ENCODE measurements at places on chromosomes 16 and 17.

GRCh38 chr17:51761105-51761504 is 397.4 kb downstream of the CA10 start:
- DNase-seq: no peak

- no peak for DNase-seq
These were observed 192.3 kb upstream of the MAF start for GRCh38 chr16:79792664-79793351.

DNA sequence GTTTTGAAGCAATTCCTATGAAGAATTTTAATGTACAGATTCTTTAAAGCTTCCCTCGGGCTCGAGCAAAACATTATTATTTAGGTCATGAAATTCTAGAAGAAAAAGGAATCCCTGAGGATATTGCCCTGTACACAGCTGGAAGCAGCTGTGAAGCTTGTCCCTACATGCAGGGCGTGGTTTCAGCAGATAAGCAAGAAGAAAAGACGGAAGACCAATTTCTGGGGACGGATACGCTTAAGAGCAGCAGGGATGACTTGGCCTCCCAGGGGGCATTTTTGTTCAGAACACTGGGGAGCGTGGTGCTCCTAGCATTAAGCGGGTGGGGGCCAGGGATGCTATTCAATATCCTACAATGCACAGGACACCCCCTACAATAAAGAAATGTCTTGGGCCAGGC is 34.3 kb downstream of the LITAF start:
- no peak for DNase-seq

DNA sequence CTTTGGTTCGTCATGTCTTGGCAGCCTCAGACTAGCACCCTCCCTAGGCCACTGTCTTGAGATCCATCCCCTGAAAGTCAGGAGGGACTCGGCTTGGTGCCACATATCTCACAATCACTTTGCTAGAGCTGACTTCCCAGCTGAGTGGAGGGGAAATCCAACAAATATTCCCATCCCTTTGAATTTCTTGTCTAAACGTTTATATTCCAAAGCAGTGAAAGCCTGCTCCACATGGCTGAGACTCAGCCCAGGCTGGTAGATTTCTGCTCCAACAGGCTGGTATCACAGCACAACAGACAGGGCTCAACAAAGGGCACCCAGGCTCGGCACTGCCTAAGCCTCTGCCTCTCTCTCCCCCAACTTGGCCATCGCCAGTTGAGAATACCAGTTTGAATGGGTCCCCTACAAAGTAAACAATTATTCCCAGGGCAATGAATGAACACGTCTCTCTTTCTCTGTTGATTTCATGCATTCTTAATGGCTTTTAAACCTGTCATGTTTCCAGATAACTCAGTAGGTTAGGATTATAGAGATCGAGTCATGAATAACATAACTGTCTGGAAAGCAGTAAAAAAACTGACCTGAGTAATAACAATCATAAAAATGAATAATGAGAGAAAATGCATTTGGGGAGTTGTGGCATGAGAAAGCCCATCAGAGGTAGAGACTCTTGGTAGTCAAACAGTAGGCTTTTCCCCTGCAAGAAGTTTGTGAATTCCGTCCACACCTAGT is 1.0 kb downstream of the KRT13 start:
- no peak for DNase-seq

DNA sequence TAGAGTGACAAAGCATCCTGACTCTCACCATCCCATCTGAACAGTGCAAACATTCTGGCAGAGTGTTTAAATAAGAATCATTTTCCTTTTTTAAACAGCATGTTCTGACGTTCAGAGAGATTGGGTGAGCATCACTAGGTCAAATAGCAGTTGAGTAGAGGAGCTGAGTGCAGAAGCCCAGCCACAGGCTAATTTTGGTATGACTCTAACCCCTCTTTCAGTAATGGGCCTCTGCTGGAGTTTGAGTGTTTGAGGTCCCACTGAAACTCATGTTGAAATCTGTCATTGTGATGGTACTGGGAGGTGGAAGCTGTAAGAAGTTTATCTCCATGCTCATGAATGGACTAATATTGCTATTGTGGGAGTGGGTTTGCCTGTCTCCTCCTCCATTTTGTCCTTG is 194.4 kb downstream of the SALL1 start:
- no peak for DNase-seq

DNA sequence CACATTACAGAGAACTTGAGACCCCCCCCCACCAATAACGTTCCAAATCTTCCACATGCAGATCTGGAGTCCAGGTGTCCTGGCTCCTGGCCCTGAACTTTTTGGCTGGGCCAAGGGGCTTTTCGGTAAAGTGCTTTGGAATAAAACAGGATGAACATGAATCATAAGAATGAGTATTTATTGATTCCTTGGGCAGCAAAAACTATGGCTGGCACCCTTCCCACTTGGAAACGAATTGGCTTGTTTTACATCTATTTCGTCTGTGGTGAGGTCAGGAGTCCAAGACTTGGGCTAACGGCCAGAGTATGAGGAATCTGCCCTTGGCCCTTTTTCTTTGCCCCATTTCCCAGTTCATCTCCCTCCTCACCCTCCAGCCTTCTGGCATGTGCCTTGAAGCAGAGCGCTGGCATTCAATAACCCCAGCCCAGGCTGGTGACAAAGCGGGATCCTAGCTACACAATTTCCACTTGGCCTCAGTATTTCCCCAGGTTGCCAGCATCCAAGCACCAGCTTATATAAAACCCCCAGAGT is 4.1 kb upstream of the UBTF start:
- no peak for DNase-seq

DNA sequence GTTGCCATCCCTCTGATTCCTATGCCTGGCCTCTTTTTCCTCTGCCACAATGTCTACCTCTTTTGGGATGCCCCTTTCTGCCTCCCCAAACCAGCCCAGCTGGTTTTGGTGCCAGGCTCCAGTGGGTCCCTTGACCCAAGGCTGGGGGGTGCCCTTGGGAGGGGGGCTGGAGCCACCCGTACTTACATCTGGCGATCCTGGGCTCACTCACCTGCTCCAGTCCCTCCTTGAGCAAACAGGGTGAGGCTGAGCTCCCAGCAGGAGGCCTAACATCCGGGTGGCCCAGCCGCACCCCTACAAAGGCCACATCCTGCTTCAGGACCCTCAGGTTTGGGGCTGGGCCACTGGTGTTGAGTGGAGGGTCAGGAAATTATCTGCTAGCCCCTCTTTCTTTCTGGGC is 1.2 kb downstream of the ERN2 start:
- no peak for DNase-seq

- no peak for DNase-seq
These were observed 23.4 kb downstream of the C1QTNF1 start for GRCh38 chr17:79047291-79047920.

Measured in D341Med (cell line).